Ovary (tissue), 10 donors: ENCODE measurements at places on chromosomes 2 and 18.

DNA sequence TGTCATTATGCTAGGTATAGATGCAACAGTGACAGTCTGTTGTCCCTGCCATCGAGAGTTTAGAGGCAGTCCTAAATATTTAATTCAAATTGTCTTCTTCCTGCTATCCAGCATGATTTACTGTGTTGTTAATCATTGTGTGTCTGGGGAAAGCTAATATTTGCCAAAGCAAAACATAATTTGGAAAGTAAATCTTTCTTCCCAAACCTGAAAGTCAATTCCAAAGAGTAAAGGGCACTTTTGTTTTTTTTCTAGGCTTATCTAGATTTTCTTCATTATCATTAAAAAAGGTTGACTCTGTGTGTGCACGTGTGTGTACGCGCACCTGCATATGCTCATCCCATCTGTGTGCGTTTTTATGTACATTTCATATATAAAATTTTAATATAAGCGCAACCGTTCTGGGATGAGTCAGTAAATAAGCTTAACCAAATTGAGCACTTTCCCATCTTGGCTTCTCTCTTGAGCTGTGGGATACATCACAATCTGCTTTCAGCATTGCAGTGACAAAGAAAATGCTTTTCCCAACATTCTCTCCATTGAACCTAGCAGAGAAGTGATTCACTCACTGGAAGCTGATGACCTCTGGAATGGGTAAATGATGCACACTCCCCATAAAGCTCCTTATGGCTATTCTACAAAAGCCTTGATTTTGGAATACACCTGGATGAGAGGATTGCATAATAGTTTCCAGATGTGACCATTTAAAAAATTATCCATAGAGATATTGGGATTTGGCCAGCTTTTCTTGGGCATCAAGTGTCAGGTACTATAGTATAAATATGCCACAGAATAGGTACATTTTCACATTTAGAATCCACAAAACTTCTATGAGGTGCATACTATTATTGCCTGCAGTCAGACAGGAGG is 488.4 kb downstream of the ADCYAP1 start:
- no peak for DNase-seq

- DNase-seq, result no peak
These were observed 143.9 kb downstream of the L3MBTL4 start for GRCh38 chr18:6270771-6271216.

GRCh38 chr2:21175895-21176646 is 52.3 kb downstream of the TDRD15 start:
- DNase-seq, result no peak

DNA sequence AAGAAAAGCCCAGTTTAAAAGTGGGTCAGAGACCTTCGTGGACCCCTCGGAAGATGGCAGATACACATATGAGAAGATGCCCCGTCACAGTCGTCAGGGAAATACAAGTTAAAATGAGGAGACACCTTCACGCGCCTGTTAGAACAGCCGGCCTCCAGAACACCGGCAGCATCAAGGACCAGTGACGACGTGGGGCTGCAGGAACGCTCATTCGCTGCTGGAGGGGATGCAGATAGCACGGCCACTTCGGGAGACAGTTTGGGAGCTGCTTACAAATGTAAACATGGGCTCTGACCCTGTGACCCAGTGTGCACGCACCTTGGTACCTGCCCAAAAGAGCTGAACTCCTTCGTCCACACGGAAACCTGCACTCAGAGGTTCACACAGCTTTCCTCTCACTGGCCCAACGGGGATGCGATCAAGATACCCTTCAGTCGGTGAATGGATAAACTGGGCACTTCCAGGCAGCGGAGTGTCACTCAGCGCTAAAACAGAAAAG is 83.7 kb upstream of the CTDP1 start:
- DNase-seq, result peak; percentile 8

GRCh38 chr2:233223059-233223894 is 28.2 kb upstream of the ATG16L1 start:
- no peak for DNase-seq

GRCh38 chr18:65016631-65017371 is 734.0 kb upstream of the CDH7 start:
- no peak for DNase-seq

- no peak for DNase-seq
These were observed 108.9 kb upstream of the KLF7 start for GRCh38 chr2:207274530-207275189.

DNA sequence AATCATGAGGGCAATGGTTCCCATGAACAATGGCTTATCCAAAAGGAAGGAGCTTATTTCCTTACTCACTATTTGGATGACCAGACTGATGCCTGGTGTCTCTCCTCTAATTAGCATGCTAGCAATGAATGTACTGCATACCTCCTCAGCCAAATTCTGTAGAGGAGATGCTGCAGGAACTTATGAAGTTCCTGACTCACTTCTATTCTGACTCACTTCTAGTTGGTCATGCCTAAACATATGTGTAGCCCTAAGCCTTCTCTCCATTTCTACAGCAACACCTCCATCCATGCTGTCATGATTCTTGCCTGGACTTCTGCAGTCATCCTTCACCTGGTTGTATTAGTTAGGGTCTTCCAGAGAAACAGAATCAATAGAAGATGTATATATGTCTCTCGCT is 59.9 kb upstream of the MRPS9 start:
- no peak for DNase-seq

DNA sequence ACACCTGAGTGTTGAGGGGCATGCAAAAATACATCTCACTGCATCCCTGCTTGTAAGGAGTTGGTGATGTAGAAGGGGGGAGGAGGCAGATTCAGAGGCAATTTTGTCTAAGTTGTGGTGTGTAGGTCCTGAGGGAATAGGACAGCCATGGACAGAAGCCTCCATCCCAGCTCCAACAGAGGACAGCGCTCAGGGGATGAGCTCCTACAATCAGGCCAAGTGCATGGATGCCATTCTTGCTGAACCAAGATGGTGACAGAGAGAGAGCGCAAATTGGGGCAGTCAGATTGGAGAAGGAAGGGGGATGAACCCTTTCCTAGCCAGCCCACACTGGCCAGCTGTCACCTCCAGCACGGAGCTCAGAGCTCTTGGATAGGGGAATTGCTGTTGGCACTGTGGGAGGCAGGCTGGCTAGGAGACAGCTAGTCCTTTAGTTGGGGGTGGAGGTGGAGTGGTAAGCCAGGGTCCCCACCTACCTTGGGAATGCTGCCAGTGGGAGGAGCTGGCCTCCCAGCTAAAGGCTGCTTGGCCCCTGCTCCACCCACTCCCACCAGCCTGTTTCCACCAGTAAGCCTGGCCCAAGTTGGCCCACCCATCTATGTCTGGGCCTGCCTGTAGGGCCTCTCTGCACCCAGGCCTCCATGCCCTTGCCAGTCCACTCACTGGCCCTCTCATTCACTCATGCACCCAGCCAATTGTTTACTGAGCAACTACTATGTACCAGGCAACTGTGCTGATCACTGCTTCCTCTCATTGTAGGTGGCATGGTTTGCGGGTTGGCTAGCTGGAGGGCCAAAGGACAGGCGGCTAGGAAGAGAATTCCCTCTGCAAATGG is 2.5 kb upstream of the PER2 start:
- DNase-seq, result no peak

DNA sequence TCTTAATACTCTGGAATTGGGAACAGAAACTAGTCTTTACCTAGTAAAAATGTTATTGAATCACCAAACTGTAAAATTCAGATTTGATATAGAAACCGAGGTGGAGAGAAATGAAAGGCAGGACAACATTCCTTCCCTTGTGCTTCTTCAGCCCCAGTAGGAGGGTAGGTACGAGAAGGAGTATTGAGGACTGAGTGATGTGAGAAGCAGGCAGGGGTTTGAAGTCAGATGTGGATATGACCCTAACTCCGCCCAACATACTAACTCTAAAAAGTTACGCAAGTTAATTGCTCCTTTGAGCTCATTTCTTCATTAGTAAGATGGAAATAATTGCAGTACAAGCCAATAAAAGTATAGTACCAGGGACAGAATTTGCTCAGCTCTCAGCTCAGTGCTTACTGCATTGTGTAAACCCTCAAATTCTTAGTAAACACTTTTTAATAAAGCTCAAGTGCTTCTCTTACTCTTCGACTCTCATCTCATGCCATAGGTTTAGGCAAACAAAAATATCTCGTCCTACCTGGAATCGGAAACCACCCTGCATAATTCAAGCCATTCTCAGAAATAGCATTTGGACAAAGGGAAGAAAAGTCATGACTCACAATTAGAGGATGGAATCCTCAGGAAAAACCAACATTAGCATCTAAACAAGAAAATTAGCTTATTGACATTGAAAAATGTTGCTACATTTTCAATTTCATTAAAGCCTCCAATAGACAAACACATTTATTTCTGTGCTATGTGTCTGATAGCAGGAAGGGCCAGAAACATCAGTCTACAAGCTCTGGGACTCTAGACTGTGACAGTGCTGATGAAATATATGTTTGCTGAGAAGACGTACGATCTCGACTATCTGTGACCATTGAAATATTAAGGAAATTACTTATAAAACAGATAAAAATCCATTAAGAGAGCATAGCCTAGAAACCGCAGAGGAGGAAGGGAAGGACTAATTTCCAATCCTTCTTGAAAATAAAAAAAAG is 161.3 kb downstream of the HNMT start:
- DNase-seq, result no peak

DNA sequence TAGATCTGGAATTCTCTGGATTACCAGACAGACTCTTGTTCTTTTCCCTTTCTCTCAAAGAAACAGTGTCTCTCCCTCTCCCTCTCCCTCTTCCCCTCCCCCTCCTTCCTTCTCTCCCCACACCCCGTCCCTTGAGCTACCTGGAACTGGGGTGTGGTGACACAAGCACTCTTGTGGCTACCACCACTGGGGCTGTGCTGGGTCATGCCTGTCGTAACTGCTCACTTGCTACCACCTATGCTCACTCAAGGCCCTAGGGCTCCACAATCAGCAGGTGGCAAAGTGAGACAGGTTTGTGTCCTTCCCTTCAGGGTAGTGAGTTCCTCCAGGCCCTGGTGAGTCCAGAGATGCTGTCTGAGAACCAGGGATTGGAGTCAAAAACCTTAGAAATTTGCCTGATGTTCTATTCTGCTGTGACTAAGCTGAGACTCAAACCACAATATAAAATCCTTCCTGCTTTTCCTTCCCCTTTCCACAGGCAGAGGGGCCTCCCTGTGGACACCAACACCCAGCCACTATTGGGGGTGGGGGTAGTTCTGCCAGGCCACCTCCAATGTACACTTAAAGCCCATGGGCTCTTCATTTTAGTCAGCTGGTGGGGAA is 70.8 kb downstream of the OXER1 start:
- DNase-seq, result no peak

GRCh38 chr2:127678531-127678930 is 3.2 kb upstream of the LIMS2 start:
- DNase-seq, result no peak

- DNase-seq, result no peak
These were observed 16.8 kb downstream of the AKAIN1 start for GRCh38 chr18:5180254-5180653.

- no peak for DNase-seq
These were observed 156.7 kb downstream of the EXOC6B start for GRCh38 chr2:72669121-72669520.

DNA sequence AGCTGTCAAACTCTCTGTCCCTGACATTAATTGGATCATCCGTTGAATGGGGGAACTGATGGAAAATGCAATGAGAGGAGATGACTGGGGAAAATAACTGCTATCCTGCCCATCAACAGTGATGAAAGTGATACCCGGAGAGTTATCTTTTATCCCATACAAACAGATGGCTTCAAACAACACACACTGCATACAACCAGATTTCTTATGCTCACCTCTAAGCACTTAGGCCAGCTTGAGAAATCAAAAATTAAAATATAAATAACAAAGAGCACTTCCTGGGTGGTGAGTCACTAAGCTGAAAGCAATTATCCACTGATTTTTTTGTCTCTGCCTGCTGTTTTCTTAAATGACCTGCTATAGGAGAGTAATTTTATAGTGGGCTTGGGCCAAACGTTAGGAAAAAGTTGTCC is 237.6 kb upstream of the RGPD4 start:
- DNase-seq, result no peak

GRCh38 chr2:167440382-167440781 is 552.1 kb downstream of the XIRP2 start:
- no peak for DNase-seq

DNA sequence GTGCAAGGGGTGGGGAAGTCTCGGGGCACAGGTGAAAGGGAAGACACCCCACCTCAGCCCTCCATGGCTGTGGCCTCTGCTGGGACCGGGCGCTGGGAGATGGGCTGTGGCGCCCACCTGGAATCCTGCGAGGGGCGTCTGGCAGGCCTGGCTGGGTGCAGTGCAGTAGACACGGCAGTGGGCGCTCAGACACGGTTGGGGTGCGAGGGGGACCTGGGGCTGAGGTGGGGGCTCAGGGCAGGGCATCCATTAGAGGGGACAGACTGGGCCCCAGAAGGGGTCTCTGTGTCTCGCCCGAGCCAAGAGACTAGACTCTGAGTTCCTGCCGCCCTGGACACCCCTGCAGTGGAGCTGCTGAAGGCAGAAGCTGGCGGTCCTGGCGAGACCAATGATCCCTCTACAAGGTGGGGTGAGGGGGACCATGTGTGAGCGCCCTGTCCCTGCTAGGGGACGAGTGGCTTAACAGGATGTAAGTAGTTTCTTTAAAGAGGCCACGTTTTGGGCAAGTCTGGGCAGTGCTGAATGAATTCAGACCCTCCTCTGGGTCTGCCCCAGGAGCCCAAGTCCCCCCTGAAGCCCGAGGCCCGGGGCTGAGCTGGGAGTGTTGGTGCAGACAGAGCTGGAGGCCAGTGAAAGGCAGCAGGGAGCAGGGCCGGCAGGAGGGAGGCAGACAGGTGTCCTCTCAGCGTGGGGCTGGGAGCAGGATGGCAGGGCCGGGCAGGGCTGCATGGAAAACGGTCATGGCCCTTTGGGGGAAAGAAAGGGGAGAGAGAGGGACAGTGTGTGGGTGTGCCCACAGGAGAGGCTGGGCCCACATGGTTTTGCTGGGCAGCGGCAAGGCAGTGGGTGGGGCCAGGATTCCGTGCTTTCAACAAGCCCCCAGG is 57.2 kb downstream of the HS6ST1 start:
- no peak for DNase-seq

GRCh38 chr18:24083550-24083949 is 55.3 kb upstream of the CABYR start:
- DNase-seq, result no peak

DNA sequence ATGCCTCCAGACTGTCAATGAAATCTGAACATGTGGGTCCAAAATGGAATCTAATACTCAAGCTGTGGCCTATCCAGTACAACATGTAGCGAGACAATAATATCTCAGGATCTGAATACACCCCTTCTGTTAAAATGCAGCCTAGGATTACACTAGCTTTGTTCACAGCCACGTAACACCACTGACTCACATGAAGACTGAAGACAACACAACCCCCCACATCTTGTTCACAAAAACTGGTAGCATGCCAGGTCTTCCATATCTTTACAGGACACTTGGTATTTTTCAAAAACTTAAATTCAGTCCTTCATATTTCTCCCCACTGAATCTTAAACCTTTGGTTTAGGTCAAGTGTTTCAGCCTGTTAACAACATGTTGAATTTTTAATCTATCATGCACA is 84.2 kb downstream of the SLC8A1 start:
- no peak for DNase-seq

- no peak for DNase-seq
These were observed 9.2 kb downstream of the SGPP2 start for GRCh38 chr2:222433332-222434173.

GRCh38 chr2:16971722-16972234 is 306.1 kb upstream of the CYRIA start:
- no peak for DNase-seq
